Glutamatergic neuron (in vitro differentiated cells): ENCODE measurements at places on chromosomes 7 and 10.

GRCh38 chr7:45697576-45698136 lies 123.5 kb downstream of the ADCY1 start:
- no peak for DNase-seq

- no peak for DNase-seq
Measured at GRCh38 chr7:117824592-117824991, 48.6 kb downstream of the CTTNBP2 start.

DNA sequence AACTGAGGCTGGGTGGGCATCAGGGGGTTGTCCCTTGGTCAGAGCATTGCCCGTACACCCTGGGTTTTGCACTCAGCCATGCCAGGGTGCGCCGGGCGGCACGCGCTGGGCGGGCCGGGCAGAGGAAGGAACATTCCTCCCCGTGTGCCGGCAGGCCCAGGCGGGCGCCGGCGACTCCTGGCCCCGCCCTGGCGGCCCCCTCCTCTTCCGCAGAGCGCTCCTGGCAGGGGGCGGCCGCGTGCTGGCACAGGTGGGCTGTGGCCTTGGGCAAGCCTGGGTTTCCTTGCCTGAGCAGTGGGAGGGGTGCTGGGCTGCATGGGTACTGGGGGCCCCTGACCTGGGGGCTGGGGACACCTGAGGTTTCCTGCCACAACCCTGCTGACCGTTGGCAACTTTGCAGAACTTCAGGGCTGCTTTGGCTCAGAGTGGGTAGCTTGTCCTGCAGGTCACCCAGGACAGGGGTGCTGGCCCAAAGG lies 3.9 kb downstream of the LFNG start:
- no peak for DNase-seq

- DNase-seq, result no peak
Measured at GRCh38 chr10:66931340-66931948, 5.6 kb downstream of the LRRTM3 start.

- no peak for DNase-seq
Measured at GRCh38 chr7:1569016-1569415, 816 bp downstream of the PSMG3 start.

DNA sequence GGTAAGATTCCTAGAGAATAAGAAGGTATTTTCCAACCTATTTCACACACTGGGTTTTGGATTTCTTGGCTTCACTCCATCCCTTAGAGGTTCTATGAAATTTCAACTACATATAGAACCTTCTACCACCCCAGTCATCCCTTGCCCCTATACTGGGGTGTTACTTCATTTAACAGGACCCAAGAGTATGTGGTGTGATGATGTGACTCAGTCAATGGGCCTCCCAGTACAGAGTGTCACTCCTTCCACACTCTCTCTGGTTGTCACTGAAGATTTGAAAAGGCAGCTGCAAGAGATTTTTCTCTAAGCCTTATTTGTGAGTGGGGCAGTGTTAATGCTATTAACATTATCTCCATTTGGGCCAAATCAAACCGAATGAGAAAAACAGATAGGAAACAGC lies 33.5 kb downstream of the FGFBP3 start:
- DNase-seq, result no peak

DNA sequence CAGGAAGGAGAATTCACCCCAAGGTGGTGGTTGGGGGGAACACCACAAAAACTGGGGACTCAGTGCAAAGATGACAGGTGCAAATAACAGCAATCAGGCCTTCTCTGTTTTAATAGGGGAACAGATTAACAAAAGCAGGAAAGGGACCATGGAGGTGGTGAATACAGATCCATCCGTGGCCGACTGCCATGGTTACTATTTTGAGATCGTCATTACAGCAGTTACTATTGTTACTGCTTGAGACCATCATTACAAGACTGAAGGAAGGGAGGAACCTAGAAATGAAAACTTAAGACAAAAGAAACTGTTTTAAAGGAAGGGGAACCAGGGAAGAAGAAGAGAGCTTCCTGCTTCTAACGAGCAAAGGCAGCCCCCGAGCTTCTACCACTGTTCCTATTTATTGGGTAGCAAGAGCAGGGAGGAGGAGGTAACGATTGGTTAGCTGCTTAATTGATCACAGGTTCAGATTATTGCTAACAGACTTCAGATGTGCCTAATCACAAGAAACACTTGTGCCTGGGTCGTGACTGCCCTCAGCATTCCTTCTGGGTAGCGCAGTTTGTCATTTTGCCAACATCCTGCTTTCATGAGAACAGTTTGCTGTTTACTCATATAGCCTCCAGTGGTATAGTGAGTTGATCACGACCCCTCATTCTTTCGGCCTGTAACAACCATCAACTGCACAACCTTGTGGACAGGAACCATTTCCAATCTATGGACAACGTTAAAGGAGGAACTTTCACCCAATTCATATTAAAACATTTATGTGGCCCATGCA lies 216.3 kb downstream of the CHCHD3 start:
- no peak for DNase-seq

GRCh38 chr7:79050603-79051002 lies 402.9 kb downstream of the MAGI2 start:
- DNase-seq, result no peak
